ENCODE measurements at places on chromosomes 7 and 10.

- DNase-seq = no peak
Observed at GRCh38 chr10:25059990-25060389, 43.6 kb downstream of the THNSL1 start.

DNA sequence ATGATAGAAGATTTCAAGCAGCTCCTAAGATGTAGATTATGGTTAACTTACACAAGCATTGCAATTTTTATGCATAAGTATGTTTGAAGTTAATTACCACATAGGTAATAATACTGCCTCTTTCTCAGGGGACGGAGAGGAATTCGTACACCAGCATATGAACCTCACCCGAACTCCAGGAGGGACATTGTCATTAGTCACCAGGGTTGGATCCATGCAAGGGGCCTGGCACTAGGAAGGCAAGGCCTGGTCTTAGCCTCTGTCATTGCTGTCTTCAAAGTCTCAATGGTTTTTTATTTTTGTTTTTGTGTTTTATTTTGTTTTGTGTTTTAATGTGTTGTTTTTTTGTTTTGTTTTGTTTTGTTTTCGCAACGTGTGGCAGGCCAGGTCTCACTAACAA is 145.6 kb upstream of the PPP2R2D start:
- no peak for DNase-seq

- peak; percentile 66 for DNase-seq
Observed at GRCh38 chr7:151936207-151936606, 20.0 kb upstream of the GALNTL5 start.

DNA sequence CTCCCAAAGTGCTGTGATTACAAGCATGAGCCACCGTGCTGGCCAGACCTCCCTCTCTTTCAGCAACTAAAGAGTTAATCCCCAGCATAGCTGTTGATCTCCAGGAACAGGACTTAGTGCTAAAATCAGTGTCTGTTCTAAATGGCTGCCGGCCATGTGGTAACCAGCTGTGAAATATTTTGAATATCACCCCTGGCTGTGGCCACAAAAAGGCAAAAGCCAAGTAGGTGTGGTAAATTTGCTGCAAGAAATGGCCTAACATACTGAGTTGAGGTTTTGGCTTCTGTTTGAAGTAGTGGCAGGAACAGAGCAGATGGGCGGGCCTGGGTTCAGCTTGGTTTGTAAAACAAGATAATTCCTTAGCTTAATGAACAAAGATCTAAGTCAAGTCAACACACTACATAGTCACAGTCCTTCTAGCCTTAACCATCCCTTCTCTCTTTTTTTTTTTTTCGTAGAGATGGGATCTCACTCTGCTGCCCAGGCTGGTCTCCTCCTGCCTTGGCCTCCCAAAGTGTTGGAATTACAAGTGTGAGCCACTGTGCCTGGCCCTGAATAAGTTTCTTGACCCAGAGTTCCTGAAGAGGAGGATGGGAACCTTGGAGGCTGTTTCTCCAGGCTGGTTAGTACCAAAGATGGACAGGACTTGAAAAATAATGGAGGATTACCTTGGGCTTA is 22.7 kb upstream of the AGFG2 start:
- DNase-seq = peak; percentile 40

- DNase-seq = no peak
Observed at GRCh38 chr7:129556607-129557133, 54.3 kb downstream of the SMKR1 start.

DNA sequence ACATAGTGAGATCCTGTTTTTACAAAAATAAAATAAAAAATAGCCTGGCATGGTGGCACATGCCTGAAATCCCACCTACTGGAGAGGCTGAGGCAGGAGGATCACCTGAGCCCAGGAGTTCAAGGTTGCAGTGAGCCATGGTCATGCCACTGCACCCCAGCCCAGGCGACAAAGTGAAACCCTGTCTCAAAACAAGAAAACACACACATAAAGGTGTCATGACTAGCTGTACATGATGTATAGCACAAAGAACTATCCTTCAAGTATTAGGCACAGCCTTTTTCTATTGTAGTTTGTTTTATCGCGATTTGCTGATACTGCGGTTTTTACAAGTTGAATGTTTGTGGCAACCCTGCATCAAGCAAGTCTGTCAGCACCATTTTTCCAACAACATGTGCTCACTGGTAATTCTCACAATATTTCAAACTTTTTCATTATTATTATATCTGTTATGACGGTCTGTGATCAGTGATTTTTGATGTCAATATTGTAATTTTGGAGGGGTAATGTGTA is 11.5 kb upstream of the SNX13 start:
- DNase-seq = peak; percentile 44

DNA sequence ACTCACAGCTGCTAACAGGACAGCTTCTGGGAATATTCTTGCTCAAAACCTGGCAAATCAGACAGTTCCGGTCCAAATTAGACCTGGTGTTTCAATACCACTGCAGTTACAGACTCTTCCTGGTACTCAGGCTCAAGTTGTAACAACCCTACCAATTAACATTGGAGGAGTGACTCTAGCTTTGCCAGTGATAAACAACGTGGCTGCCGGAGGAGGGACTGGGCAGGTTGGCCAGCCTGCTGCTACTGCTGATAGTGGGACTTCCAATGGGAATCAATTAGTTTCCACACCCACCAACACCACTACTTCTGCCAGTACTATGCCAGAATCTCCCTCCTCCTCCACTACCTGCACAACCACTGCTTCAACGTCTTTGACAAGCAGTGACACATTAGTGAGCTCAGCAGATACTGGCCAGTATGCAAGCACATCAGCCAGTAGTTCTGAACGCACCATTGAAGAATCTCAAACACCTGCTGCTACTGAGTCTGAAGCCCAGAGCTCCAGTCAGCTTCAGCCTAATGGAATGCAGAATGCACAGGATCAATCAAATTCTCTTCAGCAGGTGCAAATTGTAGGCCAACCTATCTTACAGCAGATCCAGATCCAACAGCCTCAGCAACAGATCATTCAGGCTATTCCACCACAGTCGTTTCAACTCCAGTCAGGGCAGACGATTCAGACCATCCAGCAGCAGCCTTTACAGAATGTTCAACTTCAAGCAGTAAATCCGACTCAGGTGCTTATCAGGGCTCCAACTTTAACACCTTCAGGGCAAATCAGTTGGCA is 2.1 kb downstream of the SP4 start:
- DNase-seq = no peak

DNA sequence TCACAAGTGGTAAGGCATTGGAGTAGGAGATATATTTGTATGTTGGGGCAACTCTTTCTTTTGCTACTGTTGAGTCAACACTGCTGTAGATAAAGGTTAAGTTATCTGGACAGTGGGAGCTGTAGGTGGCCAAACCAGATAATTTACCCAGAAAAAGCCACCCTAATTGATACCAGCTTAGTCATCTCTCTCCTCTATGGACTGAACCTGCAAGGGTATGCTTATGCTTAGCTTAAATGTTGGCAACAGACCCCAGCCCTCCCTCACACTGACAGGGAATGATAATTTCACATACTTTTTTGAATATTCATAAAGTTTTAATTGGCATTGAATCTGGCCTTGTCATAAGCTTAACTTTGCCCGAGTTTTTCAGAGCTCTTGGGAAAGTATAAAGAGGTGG is 66.3 kb downstream of the CREB5 start:
- no peak for DNase-seq

GRCh38 chr10:7258948-7259523 is 151.8 kb downstream of the SFMBT2 start:
- peak; percentile 72 for DNase-seq

DNA sequence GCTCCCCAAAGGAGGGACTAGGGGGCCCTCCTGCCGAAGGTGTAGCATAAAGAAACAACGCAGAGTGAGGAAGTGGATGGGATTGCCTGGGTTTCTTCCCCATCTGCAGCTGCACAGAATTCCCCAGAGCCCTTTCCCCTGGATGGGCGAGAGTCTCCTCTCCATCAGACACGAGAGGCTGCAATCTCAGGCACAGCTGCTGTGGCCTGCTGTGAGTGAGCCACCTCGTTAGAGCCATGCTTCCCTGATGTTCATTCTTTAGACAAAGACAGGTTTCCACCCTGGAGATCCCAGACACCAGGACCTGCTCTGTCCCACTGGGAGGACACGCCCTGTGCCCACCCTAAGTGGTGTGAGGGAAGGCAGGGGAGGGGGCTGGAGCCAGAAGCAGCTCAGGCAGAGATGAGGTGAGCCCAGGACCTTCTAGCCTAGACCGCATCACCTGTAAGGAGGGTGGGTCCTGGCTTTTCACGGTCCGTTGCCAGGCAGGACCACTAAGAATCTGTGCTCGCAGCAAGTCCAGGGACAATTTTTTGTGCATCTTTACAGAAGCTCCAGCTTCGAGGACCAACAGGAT is 268.6 kb upstream of the TCERG1L start:
- DNase-seq = no peak

DNA sequence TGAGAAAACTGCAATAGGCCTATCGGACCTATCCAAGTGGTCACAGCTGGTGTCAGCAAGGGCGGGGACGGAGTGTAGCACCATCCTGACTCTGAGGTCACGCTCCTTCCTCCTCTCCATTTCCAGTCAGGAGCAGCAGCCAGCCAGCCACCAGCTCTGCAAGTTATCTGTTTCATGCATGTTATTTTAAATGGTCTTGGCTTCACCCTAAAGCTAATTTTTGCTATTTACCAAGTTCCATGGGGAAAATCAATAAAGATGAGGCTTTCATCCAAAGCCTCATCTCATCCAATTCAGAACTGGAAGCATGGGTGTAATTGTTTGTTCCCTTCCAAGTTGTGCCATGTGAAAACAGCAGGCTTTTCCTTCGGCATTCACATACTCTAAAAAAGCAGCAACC is 49.3 kb downstream of the ICA1 start:
- DNase-seq = no peak

- DNase-seq = no peak
Observed at GRCh38 chr7:44411306-44411705, 79.2 kb downstream of the NUDCD3 start.

DNA sequence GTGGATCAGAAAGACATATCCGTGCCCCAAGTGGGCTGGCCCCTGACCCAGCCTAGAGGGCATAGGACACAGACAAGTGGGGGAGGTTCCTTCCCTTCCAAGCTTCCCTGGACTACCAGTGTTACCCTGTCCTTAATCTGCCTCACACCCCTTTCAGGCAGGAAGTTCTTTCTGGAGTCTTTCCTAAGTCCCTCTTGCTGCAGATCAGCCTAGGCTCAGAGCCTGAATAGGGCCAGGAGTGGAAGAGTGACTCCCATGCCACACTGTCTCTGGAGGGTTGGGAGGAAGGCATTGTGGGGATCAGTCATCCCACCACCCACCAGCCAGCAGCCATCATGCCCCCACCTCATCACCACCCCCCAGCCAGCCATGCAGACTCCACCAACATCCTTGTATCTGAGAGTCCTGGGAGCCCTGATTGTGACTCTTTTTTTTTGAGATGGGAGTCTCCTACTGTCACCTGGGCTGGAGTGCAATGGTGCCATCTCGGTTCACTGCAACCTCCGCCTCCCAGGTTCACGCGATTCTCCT is 22.6 kb downstream of the POLL start:
- no peak for DNase-seq

- DNase-seq = no peak
Observed at GRCh38 chr10:35949811-35950211, 307.7 kb upstream of the FZD8 start.

GRCh38 chr7:36037121-36037662 is 115.9 kb upstream of the EEPD1 start:
- peak; percentile 31 for DNase-seq

- no peak for DNase-seq
Observed at GRCh38 chr10:91690412-91690811, 57.5 kb upstream of the PPP1R3C start.

GRCh38 chr7:71173955-71174354 is 42.0 kb downstream of the GALNT17 start:
- no peak for DNase-seq

GRCh38 chr7:14639801-14640200 is 262.8 kb downstream of the DGKB start:
- no peak for DNase-seq

- DNase-seq = no peak
Observed at GRCh38 chr7:158001621-158002320, 585.9 kb downstream of the PTPRN2 start.

DNA sequence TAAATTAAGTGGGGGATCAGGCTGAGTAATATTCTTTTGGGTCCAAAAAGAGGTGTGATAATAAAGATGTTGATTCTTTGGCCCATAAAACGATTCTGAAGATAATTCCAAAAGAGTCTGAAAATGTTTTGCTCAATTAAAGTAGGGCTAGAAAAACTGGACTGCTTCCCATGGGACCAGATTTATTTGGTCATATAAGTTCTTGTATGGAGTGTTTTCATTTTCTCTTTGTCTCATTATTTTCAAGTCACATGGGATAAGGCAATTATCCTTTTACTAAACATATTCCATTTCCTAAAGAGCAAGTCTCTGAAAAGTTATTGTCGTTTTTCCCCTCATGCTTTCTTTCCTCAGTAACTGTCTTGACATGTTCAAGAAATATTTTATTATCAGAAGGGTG is 41.5 kb downstream of the CDK6 start:
- DNase-seq = no peak

DNA sequence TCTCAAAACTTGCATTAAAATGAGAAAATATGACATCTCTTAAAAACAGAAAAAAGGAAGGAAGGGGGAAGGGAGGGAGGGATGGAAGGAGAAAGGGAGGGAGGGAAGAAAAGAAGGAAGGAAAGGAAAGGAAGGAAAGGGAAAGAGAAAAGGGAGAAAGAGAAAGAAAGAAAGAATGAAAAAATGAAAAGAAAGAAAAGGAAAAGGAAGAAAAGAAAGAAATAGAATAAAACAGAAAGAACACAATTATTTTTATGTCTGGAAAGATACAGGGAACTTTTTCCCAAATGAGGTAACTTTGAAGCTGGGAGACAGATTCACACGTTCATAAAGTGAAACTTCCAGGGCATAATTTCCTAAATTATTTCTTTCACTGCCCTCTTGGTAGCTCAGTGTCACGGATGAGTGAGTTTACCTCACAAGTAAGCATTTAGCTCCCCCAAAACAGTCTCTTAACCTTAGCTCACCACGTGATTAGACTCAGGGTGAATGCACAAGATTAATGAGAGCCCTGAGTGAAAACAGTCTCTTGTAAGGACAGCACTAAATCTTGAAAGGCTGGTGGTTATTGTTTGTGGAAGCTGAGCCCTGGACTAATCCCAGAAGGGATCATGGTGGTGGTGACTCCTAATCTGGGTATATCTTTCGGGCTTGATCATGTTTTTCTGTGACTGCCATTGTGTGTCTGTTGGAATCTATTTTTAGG is 74.1 kb upstream of the HDAC9 start:
- DNase-seq = no peak

- DNase-seq = no peak
Observed at GRCh38 chr7:152312316-152312715, 123.5 kb downstream of the KMT2C start.

DNA sequence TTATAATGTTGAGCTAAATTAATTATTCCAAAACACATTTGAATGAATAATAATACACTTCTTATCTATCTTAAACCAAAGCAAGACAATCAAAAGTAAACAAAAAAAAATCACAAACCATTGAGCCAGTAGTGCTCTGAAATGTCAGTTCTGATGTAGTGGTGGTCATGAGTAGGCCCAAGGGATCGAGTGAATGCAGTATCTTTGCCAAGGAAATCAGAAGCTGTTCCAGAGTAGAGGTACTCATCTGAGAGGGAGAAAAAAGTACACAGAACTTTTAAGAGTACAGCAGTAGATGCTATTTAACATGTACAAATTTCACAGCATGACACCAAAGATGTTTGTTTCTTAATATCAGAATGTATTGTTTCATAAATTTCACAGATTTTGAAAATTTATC is 121.5 kb downstream of the SEMA3D start:
- DNase-seq = no peak
